Inflammatory macrophage (primary cell): ENCODE measurements at places on chromosomes 11 and 22.
A peak's percentile ranks its signal among the peaks of the same experiment; 100 is the strongest.

GRCh38 chr11:26348776-26349175, 16.8 kb downstream of the ANO3 start:
- no peak for DNase-seq

- peak; percentile 72 for DNase-seq
These were observed 1.8 kb upstream of the MARK2 start for GRCh38 chr11:63837027-63837688.

GRCh38 chr22:23289851-23290724, 109.8 kb downstream of the BCR start:
- peak; percentile 51 for DNase-seq

DNA sequence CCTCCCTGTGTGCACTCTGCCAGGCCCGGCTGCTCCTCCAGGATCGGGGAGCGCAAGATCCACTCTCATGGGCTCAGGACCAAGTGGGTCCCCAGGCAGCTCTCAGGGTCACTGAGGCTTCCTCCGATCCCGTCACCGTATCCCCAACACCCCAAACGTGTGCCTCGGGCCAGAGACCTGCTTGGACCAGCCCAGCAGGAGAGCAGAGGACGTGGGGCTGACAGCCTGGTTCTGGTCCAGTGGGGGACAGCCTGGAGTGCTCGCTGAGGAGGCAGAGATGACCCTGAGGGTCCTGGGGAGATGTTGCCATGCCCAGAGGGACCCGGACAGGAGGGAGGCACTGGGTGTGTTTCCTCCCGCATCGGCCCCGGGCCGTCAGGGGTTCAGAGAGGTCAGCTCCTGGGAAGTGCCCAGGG, 1402.6 kb downstream of the BRD1 start:
- no peak for DNase-seq

DNA sequence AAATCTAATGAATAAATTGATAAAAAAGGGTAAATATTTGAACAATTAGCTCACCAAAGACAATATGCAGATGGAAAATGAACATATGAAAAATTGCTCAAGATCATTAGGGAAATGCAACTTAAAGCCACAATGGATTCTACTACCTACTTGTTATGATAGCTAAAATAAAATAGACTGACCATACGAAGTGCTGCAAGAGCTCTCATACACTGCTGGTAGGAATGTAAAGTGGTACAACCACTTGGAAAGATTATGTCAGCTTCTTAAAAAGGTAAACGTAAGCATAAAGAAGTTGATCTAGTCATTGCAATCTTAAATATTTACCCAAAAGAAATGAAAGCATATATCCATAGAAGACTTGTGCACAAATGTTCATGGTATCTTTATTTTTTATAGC, 504.2 kb upstream of the ARHGAP42 start:
- DNase-seq = no peak

GRCh38 chr11:86486261-86487030, 111.8 kb downstream of the CCDC81 start:
- no peak for DNase-seq

DNA sequence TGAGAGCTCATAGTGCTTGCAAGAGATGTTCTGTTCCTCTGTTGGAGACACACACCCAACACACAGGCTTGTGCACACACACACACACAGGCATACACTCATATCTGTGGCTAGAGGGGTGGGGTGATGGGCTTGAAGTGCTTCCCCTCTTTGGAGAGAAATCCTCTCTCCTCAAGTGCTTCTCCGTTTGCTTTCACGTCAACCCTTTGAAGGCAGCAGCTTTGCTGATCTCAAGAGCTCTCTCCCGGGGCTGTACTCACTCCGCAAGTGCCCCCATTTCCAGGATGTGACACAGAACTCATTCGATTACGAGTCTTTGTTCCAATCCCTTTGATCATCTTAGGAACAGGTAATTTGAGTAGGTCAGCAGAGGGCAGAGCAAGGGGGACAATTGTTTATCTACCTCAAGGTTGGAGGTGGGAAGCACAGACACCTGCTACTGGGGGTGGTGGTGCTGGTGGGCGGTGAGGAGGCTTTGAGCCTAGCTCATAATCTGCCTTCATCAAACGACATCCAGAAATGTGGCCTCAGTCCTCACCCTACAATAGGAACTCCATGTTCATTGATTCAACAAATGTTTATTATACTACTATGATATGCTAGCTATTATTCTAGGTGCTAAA, 529.8 kb upstream of the CADM1 start:
- no peak for DNase-seq

DNA sequence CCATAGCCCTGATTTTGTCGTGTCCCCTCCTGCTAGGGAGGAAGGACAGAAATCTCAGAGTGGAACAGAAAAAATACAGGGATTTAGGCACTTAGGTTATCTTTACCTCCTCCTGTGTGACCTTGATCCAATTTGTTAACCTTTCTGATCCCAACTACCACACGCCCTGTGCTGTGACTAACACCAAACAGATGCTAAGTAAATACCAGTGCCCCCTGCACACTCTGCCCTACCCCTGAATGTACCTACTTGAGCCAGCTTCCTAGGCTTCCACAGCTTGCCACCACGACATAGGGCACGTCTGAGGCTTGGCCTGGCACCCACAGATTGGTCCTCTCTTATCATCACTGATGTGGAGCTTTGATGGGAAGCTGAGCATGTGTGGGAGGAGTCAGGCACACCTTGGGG, 9.2 kb downstream of the MYO18B start:
- DNase-seq = no peak

- DNase-seq = peak; percentile 49
These were observed 6.0 kb upstream of the MAPK11 start for GRCh38 chr22:50276143-50276542.

DNA sequence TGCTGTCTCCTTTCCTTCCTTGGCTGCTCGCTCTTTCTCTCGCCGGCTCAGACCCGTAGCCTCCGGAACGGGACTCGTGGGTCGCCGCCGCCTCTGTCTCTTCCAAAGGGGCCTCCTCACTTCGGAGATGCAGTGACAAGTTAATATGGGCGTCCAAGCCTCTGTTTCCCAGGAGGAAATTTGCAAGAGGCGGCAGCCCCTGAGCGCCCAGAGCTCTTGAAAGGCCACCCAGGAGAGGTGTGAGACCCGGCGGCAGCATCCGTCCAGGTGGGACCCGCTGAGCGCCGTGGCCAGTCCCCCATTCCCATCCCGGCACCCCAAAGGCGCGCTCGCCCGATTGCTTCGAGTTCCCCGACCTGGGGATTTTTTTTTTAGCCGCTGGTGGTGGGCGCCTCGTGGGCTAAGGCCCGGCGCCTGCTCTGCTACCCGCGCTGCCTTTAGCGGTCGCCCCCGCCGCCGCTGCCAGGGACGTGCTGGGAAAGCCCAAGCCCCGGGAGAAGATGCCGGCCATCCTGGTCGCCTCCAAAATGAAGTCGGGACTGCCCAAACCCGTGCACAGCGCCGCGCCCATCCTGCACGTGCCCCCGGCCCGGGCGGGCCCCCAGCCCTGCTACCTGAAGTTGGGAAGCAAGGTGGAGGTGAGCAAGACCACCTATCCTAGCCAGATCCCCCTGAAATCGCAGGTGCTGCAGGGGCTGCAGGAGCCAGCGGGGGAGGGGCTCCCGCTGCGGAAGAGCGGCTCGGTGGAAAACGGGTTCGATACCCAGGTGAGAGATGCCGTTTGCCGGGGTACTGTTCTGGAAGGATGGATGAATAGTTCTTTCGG, 772 bp downstream of the NAV2 start:
- DNase-seq = no peak

- DNase-seq = peak; percentile 84
These were observed 16.1 kb downstream of the TSKU start for GRCh38 chr11:76799066-76799804.

DNA sequence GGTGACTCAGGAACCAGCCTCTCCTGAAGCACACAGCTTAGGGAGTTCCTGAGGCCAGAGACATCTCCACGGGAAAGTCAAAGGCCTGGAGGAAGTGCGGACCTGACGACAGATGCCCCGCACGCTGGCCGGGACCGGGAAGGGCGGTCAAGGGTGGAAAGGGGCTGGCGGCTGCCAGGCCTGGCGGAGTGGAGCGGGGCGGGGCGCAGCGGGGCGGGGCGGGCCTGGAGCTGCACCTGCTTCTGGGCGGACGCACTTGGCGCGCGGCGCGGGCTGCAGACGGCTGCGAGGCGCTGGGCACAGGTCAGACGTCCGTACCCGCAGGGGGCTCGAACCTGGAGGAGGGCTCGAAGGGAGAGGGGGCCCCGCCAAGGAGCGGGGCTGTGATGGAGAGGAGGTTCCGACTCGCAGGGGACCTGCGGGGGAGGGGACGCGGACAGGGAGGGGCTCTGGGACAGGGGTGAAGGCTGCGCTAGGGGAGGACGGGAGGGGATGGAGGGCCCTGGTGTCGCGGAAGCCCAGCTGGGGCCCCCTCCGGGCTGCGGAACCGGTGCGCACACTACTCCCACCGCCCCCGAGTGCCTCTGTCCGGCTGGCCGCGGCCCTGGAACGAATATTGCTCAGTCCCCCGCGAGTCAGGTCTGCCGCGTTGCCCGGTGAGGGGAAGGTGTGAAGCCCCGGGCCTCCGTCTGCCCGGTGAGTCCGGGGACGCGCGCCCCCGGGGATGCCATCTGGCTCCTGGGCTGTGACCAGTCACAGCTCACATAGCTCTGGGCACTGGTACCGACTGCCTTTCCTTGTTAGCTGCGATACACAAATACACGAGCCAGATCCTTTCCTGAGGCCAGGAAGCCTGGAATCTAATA, at the start of gene TMEM45B:
TSS of gene TMEM45B (plus strand) at position 253 of the 866 bp plus-strand sequence. CDS start 36,635 bp downstream, outside the sequence.
- DNase-seq = no peak

DNA sequence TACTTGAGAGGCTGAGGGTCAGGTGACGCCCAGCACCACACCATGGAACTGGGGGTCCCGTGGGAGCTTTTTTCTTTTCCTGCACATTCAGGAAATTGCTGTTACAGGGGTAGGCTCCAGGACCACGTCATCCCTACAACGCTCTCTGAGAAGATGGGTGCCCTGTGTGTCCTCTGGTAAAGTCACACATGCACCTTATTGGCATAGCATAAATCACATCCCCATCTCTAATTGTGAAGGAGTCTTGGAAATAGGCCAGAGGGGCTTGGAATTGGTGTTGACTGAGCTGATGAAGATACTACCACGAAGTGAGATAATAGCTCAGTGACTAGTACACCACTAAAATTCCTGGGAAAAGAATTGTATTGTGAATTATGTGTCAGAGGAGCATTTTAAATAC, 57.6 kb downstream of the TNRC6B start:
- no peak for DNase-seq

DNA sequence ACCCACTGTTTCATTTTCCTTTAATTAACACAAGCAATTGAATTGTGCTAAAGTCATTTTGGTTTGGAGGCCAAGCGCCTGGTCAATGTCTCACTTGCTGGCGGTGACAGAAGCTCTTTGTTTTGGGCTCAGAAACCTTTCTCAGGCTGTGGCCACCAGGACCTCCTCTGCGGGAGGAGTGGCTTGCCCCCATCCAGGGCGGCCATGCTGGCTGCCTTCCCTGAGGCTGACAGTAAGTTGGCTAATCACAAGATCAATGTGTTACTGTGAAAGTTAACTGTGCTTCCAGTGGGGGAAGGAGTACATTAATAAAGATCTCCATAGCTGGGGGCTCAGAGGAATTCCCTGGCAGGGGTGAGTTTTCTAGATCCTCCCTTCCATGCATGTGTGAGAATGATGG, 1074.5 kb downstream of the NTM start:
- no peak for DNase-seq

GRCh38 chr11:132457445-132457844, 1074.9 kb downstream of the OPCML start:
- no peak for DNase-seq

DNA sequence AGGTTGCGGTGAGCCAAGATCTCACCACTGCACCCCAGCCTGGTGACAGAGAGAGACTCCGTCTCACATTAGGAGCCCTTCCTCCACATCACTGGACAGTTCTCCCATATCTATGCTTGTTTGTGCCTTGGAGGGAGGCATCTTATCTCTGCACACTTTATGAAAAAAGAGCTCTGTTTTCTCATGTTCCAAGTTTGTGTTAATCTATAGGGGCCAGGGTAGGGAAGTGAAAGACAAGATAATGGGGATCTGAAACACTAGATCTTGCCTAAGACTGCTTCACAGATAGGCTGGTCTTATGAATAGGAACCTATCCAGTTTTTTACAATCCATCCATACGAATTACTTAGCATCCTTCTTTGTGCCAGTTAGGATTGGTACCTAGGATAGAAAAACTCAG, 17.1 kb downstream of the OR6Q1 start:
- no peak for DNase-seq

- DNase-seq = no peak
These were observed 170.1 kb upstream of the CADM1 start for GRCh38 chr11:115674176-115674936.

GRCh38 chr11:120217941-120218694, 7.3 kb downstream of the OAF start:
- no peak for DNase-seq

DNA sequence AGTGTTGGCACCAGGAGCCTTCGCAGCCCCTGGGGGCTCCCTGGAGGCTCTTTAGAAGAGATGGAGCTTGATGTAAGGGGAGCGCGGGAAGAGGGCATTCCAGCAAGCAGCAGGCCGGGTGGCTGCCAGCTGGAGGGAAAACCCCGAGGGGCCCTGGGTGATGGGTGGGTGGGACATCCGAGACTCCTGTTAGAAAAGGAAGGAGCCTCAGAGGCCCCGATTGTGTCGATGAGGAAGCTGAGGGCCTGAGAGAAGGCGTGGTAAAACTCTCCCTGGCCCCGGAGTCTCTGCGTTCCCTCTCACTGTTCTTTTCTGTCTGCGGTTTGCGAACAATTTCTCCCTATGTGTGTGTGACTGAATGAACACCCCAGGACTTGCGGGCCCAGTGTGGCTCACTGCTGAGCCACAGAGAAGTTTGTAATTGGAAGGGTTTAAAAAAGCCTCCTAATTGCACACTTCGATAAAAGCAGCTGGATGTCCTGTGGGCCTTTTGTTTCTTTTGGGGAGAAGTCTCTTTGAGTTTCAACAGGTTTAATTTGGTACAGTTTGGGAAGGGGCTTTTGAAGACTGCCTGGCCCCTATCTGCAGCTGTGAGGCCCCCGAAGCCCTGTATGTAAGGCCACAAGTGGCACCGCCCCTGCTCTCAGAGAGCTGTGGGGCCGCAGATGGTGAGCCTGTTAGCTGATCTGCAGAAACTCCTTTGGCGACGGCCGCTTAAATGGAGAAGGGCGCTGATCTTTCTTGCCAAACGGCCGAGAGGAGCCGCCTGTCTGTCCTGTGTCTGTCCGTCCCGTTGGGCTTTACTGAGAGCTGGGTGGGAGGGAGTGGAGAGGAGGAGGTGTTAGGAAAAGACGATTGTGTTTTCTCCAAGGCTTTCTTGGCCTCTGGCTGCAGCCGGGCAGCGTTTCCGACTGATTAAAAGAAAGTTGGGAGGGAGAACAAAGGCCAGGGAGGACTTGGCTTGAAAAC, 2.0 kb downstream of the FBLN1 start:
- peak; percentile 11 for DNase-seq
